NCI-H2029 treated with DMSO at 0.1 percent for 48 hours (cell line): ENCODE measurements at places on chromosomes 6 and 20.

GRCh38 chr6:133550026-133550425, 308.9 kb downstream of the EYA4 start:
- no peak for DNase-seq

- peak; percentile 22 for DNase-seq
Observed at GRCh38 chr6:40882323-40882997, 156.6 kb downstream of the UNC5CL start.

DNA sequence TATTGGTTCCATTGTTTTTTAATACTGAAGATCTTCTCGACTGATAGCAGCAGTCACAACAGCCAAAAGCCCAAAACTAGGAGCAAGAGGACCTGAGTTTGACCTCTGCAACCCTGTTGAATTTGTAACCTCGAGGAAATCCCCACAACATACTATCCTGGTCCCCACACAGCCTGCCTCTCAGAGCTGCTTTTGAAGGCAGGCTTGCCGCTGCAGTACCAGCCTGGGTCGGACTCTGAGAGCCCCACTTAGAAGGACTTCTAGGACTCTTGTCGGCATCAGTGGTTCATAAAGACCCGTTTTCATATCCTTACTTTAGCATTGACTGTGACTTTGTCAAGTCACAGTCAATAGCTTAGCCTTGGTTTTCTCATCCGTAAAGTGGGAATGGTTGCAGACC, 49.3 kb downstream of the EBF4 start:
- no peak for DNase-seq

DNA sequence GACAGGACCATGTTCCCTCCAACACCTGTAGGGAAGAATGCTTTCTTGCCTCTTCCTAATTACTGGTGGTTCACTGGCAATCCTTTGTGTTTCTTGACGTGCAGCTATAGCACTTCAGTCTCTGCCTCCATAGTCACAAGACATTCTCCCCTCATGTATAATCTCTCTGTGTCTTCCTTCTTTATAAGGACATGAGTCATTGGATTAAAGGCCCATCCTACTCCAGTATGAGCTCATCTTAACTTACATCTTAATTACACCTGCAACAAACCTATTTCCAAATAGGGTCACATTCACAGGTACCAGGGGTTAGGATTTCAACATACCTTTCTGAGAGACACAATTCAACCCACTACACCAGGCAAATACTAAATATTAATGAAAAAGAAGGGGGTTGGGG, 213.6 kb downstream of the RNGTT start:
- no peak for DNase-seq

DNA sequence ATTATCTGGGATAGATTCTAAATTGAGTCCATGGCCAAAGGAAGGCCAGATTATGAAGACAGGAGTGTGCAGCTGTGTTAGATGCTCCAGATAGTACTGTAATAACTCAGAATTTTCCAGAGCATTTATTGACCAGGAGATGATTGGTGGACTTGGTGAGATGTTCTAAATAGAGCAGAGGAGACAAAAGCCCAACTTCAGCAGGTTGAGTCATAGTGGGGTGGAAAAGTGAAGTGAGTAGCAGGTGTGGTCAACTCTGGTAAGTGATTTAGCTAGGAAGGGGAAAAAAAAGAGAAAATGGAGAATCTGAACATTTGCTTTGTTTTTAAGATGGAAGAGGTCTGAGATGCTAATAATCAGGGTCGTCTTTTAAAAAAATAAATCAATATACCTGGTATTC, 227.4 kb downstream of the TMEM200A start:
- no peak for DNase-seq

GRCh38 chr6:38762848-38763247, 47.7 kb downstream of the DNAH8 start:
- DNase-seq, result no peak

DNA sequence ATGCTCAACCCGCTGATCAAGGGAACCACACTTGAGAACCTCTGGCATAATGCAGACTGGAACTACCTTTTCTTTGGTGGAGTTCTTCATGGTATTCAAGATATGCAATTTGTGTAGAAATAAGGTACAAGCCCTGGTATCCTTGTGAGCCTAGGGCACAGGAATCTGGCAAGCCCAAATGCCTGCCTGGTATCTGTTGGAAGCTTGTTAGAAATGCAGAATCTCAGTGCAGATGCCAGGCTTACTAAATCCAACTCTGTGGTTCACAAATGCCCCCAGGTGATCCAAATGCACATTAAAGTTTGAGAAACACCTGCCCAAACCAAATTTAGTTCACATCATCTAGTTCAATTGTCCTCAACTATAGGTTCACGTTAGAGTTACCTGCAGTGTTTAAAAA, 159.8 kb upstream of the LAMP5 start:
- DNase-seq, result no peak

GRCh38 chr20:45969712-45970634, 2.0 kb downstream of the ZNF335 start:
- DNase-seq, result no peak

DNA sequence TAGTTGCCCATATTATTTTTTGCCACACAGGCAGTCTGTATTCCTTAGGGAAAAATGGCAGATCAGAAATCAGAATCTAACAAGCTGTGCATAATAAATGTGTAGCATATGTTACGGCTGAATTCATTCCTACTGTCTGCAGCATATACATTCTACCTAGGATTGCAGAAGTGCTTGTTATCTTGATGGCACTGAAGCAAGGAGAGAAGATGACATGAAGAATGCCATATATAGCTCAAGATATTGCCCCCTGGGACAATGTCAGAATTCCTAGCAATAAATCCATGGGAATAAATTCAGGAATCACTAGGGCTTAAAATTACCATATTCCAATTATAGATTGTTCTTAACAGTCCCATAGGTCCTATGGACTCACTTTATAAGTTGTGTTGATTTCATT, 293.0 kb upstream of the CNR1 start:
- no peak for DNase-seq

DNA sequence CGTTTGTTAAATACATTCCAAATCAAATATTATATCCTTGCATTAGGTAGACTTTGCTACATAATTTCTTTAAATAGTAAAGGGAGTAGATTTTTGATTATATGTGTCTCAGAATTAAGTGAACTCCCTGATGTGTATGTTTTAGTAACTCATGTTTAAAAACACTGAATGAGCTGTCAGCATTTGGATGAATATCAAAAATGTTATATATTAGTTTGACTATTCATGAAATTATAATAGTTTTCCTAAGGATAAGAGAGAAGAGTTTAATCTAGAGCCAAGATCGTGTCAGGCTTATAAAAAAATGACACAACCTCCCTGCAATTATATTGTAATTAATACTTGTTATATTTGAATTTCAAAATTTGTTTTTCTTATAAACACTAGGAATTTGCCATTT, 195.2 kb downstream of the COL19A1 start:
- no peak for DNase-seq

GRCh38 chr6:129252377-129253071, 369.6 kb downstream of the LAMA2 start:
- no peak for DNase-seq

- no peak for DNase-seq
Observed at GRCh38 chr20:37270576-37271420, 9.2 kb upstream of the GHRH start.

DNA sequence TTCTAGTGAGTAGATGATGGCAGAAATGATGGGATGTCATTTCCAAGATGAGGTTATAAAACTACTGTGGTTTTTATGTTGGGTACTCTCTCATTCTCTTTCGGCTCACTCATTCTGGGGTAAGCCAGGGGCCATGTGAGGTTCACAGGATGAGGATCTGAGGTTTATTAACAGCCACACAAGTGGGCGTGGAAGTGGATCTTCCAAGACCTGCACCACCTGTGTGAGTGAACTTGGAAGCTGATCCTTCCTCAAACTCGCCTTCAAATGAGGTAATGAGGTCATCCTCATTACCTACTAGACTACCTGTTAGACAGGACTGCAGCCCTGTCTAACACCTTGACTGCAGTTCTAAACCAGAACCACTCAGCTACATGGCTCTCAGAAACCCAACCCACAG, 45.1 kb upstream of the TAGAP start:
- no peak for DNase-seq

GRCh38 chr6:56902641-56903464, 52.1 kb upstream of the BEND6 start:
- DNase-seq, result peak; percentile 9

DNA sequence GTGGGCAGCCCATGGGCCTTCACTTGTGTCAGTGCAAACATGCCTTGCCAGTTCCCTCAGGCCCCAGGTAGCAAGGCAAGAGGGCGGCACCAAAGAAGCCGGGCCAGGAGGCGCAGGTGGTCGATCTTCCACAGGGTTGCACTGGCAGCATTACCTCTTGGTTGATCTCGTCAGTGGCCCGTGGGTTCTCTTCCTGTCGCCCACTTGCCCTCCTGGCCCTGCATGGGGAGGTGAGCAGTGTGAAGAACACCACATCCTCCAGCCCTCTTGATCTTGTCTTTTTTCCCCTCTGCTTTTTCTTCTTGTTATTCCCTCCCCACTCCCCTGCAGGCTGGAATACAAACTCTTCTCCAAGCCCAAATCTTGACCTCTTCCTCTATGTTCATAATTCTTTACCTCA, 3.0 kb upstream of the CST11 start:
- DNase-seq, result no peak

DNA sequence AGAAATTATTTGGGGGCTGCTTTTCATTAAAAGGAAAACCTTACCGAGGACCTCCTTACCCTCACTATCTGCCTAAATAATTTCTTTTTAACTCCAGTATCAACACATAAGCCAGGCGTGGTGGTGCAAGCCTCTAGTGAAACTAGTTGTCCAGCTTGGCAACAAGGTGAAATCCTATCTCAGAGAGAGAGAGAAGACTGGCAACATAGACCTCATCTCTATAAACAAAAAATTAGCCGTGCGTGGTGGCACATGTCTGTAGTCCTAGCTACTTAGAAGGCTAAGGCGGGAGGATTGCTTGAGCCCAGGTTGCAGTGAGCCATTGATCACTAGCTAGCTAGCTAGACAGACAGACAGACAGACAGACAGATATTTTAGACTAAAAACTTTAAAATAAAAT, 92.5 kb downstream of the ARMC2 start:
- no peak for DNase-seq

DNA sequence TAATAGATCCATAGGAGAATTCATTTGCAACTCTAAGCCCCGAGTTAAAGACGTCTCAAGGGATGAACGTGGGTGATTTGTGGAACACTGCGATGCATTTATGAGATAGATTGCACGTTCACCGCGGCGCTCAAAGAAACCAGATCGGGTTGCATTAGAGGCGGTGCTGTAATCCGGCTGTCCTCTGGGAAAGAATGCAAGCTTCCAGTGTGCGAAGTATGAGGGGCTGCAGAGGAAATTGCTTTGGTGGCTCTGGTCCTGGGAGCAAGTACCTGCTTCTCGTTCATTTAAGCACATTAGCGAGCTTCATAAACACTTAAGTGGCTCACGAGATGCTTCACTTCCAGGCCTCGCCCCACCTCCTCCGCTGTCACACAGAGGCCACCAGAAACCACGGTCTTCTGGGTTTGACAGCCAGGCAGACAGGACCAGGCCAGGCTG, 182.3 kb downstream of the CDH4 start:
- no peak for DNase-seq

- no peak for DNase-seq
Observed at GRCh38 chr6:3233904-3234303, 6.5 kb upstream of the TUBB2B start.

- DNase-seq, result no peak
Observed at GRCh38 chr6:145569140-145569539, 166.2 kb downstream of the EPM2A start.

DNA sequence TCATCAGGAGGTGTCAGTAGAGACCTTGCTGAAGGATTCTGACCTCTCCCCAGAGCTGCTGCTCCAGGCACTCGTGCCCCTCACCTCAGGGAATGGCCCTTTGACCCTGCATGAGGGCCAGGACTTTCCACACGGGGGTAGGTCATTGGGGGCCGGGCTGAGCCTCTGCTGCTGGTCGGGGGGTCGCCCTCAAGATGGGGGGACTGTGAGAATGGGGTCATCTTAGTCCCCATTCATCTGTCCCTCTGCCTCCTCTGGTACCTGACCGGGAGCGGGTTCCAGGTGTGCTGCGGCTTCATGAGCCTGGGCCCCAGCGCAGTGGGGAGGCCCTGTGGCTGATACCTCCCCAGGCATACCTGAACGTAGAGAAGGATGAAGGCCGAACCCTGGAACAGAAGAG, 15.8 kb downstream of the DNPH1 start:
- DNase-seq, result no peak

- no peak for DNase-seq
Observed at GRCh38 chr20:34579979-34580940, 21.7 kb downstream of the MAP1LC3A start.

GRCh38 chr6:134478764-134479399, 161.0 kb upstream of the SGK1 start:
- DNase-seq, result no peak

DNA sequence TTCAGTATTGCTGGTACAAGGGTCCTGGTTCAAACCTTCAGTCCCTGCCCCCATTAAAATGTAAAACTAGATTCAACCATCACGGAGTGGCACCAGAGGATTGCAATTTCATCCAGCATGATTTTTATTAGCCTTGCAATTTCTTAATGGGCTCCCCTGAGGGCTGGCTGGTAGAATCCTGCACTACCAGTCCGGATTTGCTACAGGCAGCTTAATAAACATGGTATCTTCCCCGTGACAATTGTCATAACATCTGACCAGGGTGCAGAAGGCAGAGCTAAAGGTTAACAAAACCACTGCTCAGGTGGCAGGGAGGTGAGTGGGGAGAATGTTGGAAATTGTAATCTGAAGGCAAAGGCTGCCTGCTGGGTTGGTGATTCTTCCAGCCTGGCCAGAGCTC, 94.5 kb downstream of the PKHD1 start:
- DNase-seq, result no peak

GRCh38 chr6:152244998-152245630, 392.0 kb downstream of the SYNE1 start:
- no peak for DNase-seq

DNA sequence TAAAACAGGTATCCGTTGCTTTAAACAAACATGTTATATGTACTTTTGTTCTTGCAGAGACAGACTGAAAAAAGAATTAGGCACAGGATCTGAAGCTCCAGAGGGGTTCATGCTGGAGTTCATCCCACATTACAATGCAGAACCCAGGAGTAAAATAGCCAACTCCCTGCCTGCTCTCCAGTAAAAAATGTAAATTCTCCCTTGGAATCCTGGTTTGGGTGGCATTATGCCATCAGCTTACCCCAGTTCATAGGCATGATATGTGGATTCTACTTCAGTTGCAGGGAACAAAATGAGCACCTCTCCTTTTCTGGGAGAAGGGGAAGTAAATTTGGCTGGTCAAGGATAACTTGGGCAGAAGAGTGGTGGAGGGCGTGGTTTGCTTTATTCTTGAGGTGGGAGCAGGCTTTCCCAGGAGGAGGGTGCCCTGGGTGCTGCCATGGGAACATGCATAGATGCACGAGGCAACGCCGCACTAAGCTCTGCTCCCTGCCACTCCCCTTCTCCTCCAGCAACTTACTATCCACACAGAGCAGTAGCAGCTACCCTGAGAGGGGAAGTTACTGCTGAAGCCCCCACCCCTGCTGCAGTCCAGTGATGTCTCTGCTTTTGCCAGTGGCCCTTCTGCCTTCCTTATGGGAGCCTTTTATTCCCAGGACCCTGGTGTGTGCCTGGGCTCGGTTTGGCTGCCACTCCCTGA, 71.6 kb upstream of the GLP1R start:
- no peak for DNase-seq

- no peak for DNase-seq
Observed at GRCh38 chr6:131947986-131948661, 3.0 kb downstream of the CCN2 start.
